Type B pancreatic cell (in vitro differentiated cells): ENCODE measurements at places on chromosomes 7 and 10. TPM values are rescaled to one million over a fixed set of nuclear protein-coding genes. Genes with fewer than 3 reads are reported as not detected.

DNA sequence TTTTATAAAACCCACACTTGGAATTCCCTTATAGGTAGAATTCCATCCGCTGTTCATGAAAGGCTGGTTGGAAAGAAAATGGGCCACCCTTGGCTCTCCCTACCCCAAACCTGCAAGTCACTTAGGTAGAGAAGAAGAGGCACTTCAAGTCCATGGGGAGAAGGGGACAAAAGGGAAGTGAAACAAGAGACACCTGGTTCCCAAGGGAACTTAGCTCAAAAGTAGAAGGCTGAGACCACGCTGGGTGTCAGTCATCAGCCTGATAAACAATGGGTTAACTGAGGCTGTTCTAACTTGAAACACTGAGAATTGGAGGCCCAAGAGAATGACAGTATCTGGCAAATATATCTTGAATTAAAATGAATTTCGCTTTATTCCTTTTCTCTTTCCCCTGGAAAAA lies 330.8 kb upstream of the NFE2L3 start:
- no peaks in the 10 kb centered on the region for H3K36me3 ChIP-seq
- no peak overlapping the region for H3K4me3 ChIP-seq
- no peaks in the 10 kb centered on the region for H3K4me1 ChIP-seq
- H3K27me3 ChIP-seq = peaks cover 49% of the 10 kb centered on the region
- DNase-seq = no peak

The CEP41 gene
- 20.1 and 33.0 TPM in 2 replicates for total RNA-seq

The NXPH1 gene
- 0.29 and 0.33 TPM in 2 replicates for total RNA-seq

The TAS2R41 gene
- not detected in 2 replicates for total RNA-seq

The CALD1 gene
- 169 and 218 TPM in 2 replicates for total RNA-seq

The ZNF503 gene
- 86.7 and 88.4 TPM in 2 replicates for total RNA-seq

The ZNF467 gene
- total RNA-seq = 16.7 and 17.6 TPM in 2 replicates

GRCh38 chr7:45597286-45597984 lies 23.3 kb downstream of the ADCY1 start:
- DNase-seq = peak; percentile 18
- H3K27ac ChIP-seq = no peak overlapping the region
- no peaks in the 10 kb centered on the region for H3K4me1 ChIP-seq

The STEAP1B gene
- 2.0 TPM in 1 of 2 replicates, not detected in the other for total RNA-seq
